Activated CD4-positive, alpha-beta T cell treated with anti-CD3 and anti-CD28 coated beads, Interleukin-2, amount 50 U/mL, for 4 hours (primary cell): ENCODE measurements at places on chromosomes 16 and 17.

- DNase-seq: no peak
These were observed 38.8 kb downstream of the TMC6 start for GRCh38 chr17:78089576-78090281.

- peak; percentile 48 for DNase-seq
These were observed 737 bp downstream of the DHRS13 start for GRCh38 chr17:28901866-28902818.

GRCh38 chr17:46007461-46007965 is 8.5 kb downstream of the STH start:
- DNase-seq: no peak

- DNase-seq: no peak
These were observed 11.7 kb upstream of the C16orf95 start for GRCh38 chr16:87328846-87329245.

- DNase-seq: no peak
These were observed 60.7 kb downstream of the IRF8 start for GRCh38 chr16:85959686-85960085.

DNA sequence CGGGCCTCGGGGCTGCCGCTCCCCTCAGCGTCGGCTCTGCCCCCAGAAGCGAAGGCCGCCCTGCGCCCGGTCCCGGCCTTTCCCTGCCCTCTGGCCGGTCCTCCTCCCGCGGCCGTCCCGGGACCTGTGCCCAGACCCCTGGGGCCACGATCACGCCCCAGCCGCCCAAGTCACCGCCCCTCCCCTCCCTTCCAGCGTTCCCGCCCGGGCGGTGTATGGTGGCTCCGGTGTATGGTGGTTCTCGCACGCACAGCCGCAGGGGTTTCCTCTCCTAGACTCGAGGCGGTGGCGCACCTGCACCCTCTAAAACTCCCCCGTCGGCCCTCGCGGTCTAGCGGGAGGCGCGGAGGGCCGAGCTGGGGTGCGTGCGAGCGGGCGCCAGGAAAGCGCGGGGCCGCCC is 10.0 kb downstream of the TIGD7 start:
- DNase-seq: no peak

DNA sequence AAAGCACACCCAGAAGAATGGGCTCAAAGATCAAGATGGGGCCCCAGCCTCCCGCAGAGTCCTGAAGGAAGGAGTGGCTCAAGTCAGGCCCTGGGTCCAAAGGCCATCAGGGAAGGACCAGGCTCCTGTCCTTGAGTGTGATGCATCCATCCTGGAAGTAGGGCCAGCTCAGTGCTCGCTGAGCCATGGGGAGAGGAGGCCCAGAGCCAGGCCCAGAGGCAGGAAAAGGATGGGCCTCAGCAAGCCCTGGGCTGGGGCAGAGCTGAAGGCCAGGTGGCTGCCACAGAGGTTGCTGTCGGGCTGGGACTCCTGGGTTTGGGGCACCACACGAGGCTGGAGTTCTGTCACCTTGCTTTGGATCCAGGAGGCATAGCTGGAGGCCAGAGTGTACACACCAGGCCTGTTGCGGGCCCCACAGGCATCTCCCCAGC is 3.7 kb downstream of the PRSS8 start:
- no peak for DNase-seq

DNA sequence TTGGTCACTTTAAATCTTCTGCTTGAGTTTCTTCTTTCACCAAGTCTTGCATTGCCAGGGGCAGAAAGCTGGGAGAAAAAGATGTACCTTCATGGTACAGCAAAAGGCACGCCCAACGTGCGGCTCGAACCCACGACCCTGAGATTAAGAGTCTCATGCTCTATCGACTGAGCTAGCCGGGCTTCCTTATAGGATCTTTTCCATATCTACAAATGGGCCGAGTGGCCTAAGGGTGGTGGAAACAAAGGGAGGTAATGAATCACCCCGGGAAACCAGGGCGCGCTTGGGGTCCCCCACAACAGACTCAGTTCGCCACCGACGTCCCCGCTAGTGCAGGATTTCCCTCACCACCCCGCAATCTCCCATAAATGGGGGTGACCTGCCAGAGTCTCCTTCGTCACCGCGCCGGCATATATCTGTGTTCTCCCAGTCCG is 7.5 kb upstream of the OR1F1 start:
- no peak for DNase-seq

DNA sequence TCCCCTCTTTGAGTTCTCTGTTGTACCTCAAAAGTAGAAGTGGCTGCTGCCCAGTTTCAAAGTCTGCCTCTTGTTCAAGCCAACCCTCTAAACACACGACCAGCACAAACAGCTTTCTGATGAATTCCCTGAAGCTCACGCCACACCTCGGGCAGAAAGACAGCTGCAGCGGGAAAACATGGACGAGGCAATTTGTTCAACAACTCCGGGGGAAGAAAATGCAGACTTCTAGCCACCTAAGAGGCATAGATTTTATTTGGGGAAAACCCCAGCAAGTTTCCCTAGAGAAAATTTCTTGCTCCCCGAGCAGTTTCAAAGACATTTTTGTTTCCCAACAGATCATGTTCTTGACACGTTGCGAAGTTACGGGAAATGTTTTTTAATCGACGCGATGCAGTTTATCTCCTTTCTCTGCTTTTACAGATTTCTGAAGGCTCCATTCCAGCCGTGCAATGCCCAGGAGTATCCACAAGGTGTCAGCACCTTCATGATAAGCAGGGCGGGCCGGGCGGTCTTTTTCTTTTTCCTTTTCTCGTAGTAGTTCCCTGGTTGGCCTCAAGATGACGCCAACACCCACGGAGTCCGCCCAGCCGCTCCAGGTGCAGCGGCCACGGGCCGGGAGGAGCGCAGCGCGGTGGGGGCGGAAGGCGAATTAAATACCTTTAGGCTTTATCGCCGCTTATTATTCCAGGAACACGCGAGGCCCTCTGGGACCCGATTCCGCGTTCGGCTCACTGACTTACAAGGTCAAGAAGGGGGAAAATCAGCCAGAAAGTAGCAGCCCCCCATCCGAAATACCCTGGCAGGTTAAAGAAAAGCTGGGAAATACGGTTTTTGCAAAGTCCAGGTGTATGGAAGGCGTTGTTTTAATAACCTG is 2.9 kb upstream of the FOXC2 start:
- peak; percentile 82 for DNase-seq

DNA sequence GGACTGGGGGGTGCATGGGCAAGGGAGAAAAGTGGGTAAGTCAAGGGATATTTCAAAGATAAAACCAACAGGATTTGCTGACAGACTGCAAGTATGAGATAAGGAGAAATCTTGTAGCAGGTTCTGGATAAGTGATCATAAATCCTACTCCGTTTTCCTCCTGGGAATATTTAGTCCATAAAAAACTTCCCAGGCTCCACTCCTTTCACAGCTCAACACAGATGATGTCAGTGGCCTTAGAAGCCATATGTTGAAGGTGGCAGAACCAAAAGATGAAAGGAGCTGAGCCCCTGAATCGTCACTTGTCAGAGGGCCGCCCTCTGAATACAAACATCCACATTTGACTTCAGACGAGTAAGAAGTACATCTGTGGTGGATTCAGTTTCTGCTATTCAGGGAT is 71.7 kb downstream of the GRIN2A start:
- no peak for DNase-seq

- DNase-seq: no peak
These were observed 11.8 kb downstream of the PRSS27 start for GRCh38 chr16:2708290-2708639.

DNA sequence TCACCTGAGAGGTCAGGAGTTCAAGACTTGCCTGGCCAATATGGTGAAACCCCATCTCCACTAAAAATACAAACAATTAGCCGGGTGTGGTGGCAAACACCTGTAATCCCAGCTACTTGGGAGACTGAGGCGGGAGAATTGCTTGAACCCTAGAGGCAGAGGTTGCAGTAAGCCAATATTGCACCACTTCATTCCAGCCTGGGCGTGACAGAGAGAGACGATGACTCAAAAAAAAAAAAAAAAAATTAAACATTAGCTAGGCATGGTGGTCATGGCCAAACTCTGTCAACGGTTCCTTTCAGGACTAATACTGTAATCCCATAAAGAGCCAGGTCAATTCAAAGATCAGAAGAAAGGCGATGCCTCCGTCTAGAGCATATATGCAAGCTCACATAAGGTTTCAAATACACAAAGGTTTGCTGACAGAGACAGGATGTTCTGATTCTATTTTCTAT is 2.4 kb downstream of the RNF157 start:
- no peak for DNase-seq

DNA sequence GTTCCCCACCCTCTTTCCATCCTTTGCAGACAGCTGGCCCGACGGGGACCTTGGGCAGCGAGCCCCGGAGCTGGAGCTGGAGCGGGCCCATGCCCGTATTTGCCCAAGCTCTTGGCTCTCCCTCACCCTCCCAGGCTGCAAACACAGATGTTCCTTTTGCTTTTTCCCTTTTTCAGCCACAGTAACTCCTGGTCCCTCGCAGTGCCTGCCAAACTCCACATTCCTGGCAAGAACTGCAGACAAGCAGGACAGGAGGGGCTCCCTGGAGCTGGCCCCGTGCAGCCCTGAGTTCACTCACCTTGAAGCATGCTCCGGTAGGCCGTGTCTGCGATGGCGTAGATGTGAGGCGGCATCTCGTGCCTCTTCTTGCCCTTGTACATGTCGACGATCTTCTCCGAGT is 33.9 kb downstream of the MYH11 start:
- no peak for DNase-seq
